ENCODE measurements at places on chromosomes 6 and 20.

DNA sequence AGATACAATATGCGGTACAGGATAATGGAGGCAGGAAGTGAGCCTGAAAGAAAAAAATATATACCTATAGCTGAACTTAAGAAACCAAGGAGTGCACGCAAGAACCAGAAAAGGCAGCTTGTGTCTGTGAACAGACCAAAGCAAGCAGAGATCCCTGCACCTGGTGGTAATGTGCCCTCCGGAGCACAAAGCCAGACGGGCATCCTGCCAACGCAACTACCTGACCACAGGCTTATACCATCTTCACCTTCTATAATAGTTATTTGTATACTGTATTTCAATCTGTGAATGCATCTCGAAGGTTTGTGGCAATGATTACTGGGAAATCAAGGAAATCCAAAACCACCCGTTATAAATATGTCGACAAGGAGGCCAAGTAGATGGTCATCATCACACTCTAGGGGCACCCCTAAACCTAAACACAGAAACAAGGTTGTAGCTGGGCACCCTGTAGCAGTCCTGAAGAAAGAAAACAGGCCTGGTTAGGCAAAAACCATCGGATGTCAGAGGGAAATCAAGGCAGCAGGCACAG lies 801 bp downstream of the FBXL4 start:
- DNase-seq = no peak

- no peak for DNase-seq
Measured at GRCh38 chr20:52760791-52761190, 211.4 kb upstream of the TSHZ2 start.

- DNase-seq = no peak
Measured at GRCh38 chr20:48541581-48542071, 286.2 kb downstream of the PREX1 start.

- no peak for DNase-seq
Measured at GRCh38 chr6:84050408-84050807, 16.8 kb downstream of the MRAP2 start.

DNA sequence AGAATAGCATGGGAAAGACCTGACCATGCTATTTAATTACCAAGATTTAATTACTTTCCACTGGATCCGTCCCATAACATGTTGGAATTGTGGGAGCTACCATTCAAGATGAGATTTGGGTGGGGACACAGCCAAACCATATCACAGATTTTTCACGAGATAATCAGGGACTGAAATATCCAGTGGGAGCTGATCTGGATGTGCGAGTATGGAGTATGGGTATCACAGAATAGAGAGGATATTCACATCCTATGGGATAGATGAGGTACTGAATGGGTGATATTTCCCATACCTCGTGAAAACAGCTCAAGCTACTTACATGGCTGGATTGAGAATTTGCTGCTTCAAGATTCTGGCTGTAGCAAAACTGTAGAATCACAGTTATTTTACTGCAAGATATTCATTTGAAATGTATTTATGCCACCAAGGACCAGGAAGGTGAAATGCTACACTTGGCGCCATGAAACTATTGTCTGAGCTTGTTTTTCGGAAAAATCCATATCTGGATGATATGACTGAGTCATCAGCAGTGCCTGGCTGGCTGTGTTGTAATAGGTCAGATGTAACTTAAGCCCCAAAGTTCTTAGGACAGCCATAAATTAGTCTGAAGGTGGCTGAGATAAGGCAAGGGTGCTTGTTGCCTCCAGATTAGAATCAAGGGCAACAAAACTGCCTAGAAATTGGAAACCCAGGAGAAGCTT lies 29.8 kb downstream of the KCNS1 start:
- DNase-seq = no peak

DNA sequence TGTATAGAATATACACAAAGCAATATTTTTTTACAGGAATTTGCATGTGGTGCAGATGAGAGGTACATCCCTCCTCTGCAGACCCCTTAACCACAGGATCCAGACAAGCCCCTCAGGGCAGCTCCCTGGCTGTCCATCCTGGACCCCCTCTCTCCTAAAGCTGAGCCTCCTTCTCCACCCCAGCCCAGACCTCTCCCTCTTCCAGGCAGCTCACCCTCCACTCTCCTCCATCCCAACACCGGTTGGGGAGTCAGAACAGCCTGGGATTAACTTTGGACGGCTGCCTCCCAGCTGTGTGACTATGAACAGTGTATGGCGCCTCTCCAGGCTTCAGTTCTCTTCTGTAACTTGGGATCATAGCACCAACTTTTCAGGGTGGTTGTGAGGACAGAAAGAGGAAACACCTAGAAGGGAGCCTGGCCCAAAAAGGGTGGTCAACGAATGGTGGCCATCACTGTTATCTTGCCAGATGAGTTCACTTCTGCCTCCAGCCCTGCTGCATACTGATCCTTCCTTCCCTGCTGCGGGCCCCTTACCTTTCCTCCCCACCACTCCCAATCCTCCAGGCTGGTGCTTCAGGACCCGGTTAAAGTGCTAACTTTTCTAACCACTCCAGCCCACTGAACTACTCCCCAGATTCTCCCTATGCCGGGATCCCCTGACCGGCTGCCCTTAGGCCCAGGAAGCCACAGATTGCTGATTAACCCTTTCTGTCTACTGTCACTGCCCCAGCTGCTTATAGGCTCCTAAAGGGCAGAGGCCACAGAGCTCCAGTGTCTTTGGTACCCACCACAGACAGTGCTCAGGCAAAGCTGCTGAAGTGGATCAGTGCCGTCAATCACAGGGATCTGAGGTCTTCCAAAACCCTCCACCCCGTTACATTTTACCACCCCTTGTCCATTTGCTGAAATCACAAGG lies 55.9 kb downstream of the GPR6 start:
- DNase-seq = no peak

Measured in GM04504 (cell line).